Astrocyte (in vitro differentiated cells and primary cell): ENCODE measurements at places on chromosomes 2 and 18.

DNA sequence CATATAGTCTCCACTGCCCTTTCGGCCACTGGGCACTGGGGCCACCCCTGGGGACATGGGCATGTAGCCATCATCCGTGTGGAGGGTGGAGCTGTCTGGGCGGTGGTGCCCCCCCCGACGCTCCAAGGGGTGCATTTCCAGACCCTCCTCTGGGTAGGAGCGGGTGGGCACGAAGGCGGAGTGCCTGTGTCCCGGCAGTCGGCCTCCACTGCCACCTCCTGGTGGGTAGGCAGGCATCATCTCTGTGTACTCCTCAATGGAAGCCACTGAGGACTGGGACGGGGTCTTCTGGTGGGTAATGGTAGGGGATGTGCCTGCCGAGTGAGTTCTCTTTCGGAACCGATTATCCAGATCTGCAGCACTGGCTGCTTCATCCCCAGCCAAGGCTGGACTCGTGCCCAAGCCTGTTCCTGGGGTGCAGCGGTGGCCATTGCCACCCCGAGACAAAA is 2.8 kb downstream of the IRS1 start:
- DNase-seq, result no peak

DNA sequence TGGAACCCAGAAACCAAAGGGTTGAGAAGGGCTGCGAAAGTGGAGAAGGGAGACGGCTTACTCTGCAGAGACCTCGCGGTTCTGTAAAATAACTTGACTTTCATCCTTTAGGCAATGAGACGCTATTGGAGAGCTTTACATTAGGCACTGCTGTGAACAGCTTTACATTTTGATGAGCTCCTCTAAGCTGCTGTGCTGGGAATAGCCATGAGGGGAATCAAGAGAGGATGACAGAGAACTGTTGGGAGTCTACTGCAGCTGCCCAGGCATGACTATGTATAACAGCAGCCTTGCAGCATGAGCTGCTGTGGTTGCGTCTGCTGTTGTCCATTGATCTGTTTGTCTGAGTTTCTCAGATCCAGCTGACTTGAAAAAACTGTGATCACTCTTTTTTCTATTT is 310.8 kb upstream of the MAP2 start:
- DNase-seq, result no peak

DNA sequence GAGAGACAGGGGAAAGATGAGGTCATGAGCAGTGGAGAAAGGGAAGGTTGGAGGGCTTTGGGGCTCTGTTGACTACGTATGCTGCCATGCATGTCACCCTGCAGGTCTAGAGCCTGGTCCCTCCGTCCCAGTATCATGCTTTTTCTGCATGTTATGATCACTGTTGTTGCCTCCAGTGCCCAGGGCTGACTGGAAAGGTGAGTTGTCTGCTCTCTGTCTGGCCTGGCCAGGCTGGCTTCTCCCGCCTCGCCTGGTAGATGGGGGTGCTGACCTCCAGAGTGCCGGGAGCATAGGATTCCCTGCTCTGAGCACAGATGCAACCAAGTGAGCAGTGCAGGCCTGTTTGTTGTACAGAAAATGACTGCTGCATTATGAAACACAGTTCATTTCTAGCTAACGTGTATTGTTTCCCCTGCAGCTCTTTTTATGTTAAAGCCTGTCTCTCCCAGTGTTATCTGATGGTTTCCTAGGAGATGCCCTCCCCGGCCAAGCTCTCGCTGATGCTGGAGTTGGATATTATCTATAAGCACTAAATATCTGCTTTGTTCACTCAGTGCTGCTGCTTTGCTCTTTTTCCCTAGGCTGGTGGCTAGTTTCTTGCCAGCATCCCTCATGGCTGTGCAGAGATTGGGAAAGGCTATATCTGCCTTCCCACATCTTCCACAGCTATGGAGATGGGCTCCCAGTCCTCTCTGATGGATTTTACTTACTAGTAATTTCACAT is 158.2 kb downstream of the TDRD15 start:
- no peak for DNase-seq

GRCh38 chr2:121080013-121080772 is 204.8 kb downstream of the TFCP2L1 start:
- DNase-seq, result no peak

DNA sequence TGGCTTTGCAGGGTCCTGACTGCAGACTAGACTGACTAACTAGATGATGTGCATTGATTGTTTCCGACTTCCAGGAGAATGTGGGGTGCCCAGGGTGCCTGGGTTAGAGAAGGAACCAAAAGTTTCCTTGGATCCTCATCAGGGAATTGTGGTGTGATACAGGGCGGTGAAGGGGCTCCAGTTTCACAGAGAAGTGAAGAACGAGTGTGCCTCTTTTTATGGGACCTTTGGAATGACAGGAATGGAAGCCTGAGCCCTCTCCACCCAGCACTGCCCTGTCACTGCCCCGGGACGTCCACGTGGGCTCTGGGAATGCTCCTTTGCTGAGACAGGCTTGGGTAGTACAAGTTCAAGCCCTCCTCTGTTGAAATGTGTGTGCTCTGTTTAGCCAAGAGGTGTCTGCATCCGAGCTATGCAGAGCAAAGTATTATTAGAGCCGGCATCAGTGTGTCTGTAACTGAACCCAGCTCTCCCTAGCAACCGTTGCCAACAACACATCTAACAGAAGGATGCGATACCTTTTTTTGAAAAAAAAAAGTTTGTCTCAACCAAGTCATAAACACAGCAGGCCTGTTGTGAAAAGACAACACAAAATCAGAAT is 183.6 kb downstream of the SMAD7 start:
- no peak for DNase-seq

GRCh38 chr2:120287183-120288015 is 34.7 kb downstream of the RALB start:
- DNase-seq, result peak; percentile 87

GRCh38 chr2:241505086-241505780 is 3.2 kb downstream of the STK25 start:
- DNase-seq, result no peak

GRCh38 chr2:71974846-71975245 is 172.8 kb downstream of the CYP26B1 start:
- DNase-seq, result peak; percentile 16

- peak; percentile 44 for DNase-seq
Measured at GRCh38 chr2:33498291-33498956, 22.0 kb downstream of the RASGRP3 start.

- peak; percentile 95 for DNase-seq
Measured at GRCh38 chr2:157245846-157246764, 11.4 kb upstream of the GALNT5 start.

GRCh38 chr2:7847321-7847720 is 834.5 kb upstream of the ID2 start:
- DNase-seq, result no peak

DNA sequence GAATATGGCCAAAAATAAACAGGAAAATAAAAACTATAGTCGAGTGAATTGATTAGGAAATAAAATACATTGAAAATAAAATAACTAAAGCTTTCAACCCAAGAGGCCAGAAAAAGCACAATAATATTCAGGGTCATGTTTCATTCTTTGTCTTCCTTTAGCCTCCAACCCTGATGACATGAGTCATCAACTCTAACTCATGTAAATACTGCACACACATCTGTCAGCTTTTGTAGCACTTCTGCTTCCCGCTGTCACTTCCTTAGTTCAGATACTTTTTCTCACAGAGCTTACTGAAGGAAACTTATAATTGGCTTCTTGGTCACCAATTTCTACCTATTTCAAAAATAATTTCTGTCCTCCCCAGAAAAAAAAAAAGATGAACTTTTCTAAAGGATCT is 112.8 kb downstream of the UPP2 start:
- DNase-seq, result peak; percentile 31

DNA sequence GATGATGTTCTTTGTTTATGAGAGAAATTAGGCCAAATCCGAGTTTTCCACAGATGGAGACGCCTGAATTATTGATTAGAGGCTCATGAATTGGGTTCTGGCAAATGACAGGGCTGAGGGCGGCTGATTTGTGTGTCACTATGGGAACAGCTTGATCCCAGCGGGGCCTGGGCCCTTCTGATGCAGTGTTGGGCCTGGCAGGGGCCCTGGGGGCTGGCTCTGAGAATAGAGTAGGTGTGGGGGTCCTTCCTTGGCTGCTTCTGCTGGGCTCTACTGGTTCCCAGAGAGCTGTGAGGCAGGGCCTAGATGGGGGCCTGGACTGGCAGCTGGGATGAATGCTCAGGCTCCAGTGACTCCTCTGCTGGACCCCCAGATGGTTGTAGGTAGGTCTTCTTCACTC is 164.8 kb downstream of the CELF4 start:
- DNase-seq, result no peak

- no peak for DNase-seq
Measured at GRCh38 chr18:24138409-24138788, 463 bp upstream of the CABYR start.

GRCh38 chr2:101638181-101638711 is 59.3 kb upstream of the MAP4K4 start:
- DNase-seq, result no peak

DNA sequence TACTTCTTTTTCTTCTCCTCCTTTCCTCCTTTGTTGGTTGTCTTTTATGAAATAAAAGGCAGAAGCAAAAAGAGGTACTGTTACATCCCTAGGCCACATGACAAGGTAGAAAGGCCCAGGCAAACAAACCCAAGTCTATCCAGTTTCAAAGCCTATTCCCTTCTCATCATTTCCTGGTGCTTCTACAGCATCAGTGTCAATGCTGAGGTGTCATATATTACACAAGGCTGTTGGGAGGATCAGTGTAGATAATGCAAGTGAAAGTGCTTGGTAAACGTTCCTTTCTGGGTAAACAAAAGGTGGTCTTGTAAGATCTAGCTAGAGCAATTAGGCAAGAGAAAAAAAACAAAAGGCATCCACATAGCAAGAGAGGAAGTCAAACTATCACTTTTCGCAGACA is 64.9 kb downstream of the EVA1A start:
- DNase-seq, result no peak

GRCh38 chr2:202109737-202110184 is 36.7 kb downstream of the KIAA2012 start:
- peak; percentile 70 for DNase-seq

- no peak for DNase-seq
Measured at GRCh38 chr2:173205375-173205774, 129.7 kb downstream of the MAP3K20 start.

DNA sequence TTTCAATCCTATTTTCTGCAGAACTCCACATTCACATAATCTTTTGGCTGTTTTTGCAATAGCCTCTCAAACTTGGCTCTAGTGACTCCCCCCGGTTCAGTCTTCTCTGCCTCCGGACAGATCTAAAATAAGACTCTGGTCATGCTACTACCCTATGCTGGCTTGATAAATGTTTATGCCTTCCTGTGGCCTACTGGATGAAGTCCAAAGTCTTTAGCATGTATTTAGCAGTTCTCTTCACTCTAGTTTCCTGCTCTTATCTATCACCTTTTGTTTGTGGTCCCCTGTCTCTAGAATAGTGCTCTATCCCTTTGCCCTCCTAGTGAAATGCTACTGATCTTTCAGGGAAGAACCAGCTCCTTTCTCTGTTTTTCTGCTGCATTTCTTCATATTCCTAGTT is 14.4 kb downstream of the ADCYAP1 start:
- DNase-seq, result no peak

DNA sequence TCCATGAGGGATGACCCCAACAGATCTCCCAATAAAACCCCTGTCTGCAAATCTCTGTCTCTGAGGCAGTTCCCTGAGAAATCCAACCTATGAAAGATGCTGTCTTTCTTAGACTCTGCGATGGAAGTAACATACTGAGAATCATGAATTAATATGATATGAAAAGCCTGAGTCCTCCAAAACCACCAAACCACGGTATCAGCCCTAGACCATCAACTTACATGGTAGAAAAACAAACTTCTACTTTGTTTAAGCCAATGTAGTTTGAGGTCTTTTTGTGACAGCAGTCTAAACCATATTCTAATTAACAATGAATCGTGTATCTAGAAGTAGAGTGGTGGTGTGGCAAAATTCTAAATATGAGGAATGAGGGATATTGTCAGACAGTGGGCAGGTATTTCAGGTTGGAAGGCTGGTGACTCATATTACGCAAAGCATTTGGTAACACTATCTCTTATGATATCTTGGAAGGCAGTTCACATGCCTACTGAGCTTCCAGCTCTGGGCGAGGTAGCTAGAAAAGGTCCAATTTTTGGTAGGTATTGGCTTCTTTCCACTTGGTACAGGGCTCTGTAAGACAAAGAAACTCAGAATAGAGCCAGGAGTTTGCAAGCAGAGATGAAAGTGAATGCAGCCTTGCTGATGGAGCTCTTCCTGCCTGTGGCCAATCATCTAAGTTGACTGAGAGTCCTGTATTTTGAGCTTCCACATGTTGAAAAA is 215.8 kb downstream of the ZFP36L2 start:
- peak; percentile 35 for DNase-seq

GRCh38 chr2:43210467-43211303 is 15.7 kb downstream of the ZFP36L2 start:
- DNase-seq, result no peak

DNA sequence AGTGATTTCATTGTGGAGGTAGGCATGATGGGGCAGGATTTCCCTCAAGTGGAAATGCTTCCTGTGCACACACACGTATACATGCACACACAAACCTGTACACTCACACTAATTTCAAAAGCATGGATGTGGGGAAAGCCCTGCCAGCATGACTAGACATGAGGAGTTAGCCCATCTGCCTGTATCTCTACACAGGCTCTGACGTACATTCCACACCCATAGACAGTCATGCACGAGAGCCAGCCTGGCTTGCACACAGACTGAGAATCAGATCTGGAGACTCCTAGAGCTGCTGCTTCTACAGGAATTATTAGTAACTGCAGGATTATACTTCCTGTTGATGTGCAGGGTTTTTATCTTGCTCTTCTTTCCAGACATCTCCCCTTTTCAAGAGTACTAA is 27.3 kb upstream of the NFU1 start:
- no peak for DNase-seq

DNA sequence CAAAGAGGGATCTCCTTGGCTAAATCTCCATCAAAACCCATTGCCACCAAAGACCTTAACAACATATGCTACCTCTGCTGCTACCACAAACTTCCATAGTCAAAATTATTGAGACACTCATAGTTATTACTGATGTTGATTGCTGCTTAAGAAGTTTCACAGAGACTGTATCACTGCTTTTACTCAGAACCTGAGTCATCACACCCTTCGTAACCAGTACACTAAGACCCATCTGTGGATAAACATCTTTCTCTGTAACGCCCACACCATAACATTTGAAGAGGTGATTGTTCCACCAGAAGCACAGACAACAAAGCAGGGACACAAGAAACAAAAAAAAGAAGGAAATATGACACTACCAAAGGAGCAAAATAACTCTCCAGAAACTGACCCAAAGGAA is 1563.1 kb downstream of the LRP1B start:
- DNase-seq, result peak; percentile 47

DNA sequence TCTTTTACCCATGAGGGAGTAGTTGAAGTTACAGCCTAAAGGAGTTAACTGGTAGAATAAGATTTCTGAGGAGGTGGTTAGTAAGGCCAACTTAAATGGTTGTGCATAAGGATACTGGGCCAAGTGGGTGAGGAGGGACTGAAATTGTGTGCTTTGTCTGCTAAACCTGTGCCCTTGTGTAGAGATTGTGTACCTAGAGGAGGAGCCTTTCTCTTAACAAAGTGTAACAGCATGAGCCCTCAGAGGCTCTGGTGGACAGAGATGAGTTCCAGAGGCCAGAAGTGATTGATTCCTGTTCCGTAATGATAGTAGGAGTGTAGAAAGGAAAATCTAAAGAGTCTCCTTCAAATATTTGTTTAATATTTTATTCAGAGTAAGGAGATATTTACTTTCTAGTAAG is 42.9 kb downstream of the OTX1 start:
- DNase-seq, result no peak
